HT1080 (cell line): ENCODE measurements at places on chromosomes 12 and 14. TPM values are rescaled to one million over a fixed set of nuclear protein-coding genes. Genes with fewer than 3 reads are reported as not detected.

The IRAK4 gene
- 3.8 and 4.9 TPM in 2 replicates for total RNA-seq

The LGR5 gene
- 0.10 TPM in 1 of 2 replicates, not detected in the other for total RNA-seq

The AKAP3 gene
- 0.40 and 0.56 TPM in 2 replicates for total RNA-seq

DNA sequence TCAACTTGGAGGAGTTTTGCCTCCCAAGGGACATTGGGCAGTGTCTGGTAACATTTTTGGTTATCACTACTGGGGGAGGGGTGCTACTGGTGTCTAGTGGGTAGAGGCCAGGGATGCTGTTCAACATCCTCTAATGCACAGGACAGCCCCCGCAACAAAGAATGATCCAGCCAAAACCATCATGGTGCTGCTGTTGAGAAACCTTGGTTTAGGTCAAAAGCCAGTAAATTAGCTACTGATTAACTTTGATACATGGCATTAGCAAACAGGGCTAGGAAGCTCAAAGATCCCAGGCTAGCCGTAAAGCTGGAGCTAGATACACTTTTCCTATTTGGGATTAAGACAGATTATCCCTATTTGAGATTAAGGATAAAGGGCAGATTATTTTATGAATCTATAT is 8.8 kb downstream of the ALKBH2 start:
- DNase-seq, result no peak

The SLC48A1 gene
- total RNA-seq, result 11.7 and 13.3 TPM in 2 replicates

GRCh38 chr12:63912651-63913050 is 68.2 kb downstream of the SRGAP1 start:
- no peak for DNase-seq

The TMPRSS12 gene
- not detected in 2 replicates for total RNA-seq

DNA sequence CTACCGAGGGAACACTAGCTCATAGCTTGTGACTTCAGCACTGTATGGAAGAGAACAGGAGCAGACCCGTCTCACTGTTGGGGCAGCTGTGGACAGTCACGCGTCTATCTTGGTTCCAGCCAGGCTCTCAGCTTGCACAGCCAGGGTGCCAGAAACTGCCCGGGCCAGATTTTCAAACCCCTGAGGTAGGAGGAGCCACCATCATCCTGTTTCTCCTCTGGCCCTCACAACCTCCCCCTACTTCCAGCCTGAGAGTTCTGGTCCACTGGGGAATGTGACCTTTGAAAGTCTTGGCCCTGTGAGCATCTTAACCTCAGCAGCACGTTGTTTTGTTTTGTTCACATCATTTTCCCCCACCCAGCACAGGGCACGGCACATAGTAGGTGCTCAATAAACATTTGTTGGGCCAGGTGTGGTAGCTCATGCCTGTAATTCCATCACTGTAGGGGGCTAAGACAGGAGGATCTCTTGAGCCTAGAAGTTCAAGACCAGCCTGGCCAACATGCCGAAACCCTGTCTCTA is 50.4 kb downstream of the PSMA6 start:
- no peak for DNase-seq

GRCh38 chr14:34190717-34191116 is 239.8 kb upstream of the EGLN3 start:
- DNase-seq, result no peak

- DNase-seq, result no peak
These were observed 48.0 kb upstream of the LHX5 start for GRCh38 chr12:113519464-113520307.

DNA sequence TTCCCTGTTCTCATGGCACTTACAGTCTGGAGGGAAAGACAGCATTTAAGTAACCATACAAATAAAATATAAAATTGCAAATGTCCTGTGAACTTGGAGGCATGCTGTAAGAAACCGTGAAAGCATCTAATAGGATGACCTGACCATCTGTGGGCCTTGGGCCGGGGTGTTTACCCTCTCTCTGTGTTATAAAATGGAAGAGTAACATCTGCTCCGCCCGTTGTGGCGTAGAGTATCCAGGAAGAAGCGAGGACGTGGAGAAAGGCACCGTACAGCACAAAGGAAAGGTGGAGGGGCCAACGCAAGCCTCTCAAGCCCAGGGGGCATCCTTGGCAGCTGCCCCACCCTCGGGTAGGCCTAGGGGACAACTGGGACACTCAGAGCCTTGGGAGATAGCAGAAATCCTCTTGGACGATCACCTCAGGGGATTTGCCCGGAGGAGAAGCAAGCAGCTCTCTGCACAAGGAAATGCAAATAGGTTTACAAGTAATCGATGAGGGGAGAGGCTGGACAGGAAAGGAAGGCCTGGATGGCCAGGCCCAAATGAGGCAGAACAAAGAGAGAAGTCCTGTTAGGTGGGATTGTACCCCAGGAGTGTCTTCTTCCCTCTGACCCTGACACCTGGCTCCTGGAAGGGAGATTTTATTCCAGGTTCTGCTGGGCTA is 26.2 kb downstream of the VSX2 start:
- DNase-seq, result no peak

GRCh38 chr12:41910578-41911320 is 233.9 kb downstream of the GXYLT1 start:
- no peak for DNase-seq

The GRIN2B gene
- not detected in 2 replicates for total RNA-seq

The NCAPD2 gene
- total RNA-seq, result 158 and 173 TPM in 2 replicates

GRCh38 chr12:47987411-47988072 is 16.7 kb downstream of the COL2A1 start:
- no peak for DNase-seq

The SLC25A21 gene
- 0.13 and 0.37 TPM in 2 replicates for total RNA-seq

GRCh38 chr12:108307006-108307405 is 32.1 kb downstream of the CMKLR1 start:
- peak; percentile 75 for DNase-seq

GRCh38 chr12:119501052-119501451 is 92.5 kb upstream of the TMEM233 start:
- DNase-seq, result no peak

The GLI1 gene
- total RNA-seq, result 0.60 and 4.0 TPM in 2 replicates
